ENCODE measurements at places on chromosomes 6 and 20. TPM values are rescaled to one million over a fixed set of nuclear protein-coding genes. Genes with fewer than 3 reads are reported as not detected.

DNA sequence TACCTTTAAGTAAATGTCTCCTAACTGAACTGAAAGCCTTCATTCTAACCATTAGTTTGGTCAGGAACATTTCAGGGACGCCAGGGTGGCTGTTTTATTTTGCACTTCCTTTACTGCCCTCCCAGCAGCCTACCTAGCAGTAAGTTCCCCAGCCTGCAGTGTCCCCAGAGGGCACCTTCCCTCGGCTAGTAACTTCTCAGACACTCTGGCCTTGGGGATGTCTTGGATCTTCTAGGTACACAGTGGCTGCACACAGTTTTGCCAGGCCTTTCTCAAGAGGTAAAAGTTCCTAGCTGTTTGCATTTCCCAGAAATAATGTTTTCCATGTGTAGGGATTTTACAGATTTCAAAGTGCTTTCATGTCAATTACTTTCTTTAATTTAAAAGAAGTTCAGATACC, 378 bp upstream of the LAMA2 start:
- H3K36me3 ChIP-seq, result no peaks in the 10 kb centered on the region
- peak overlapping the region; percentile 42 for H3K4me3 ChIP-seq
- peak overlapping the region; percentile 51 for H3K27ac ChIP-seq
- no peaks in the 10 kb centered on the region for H3K4me1 ChIP-seq
- no peak for DNase-seq
- H3K27me3 ChIP-seq, result no peaks in the 10 kb centered on the region

GRCh38 chr6:154842833-154843232, 109.6 kb downstream of the SCAF8 start:
- H3K36me3 ChIP-seq, result no peaks in the 10 kb centered on the region
- no peak overlapping the region for H3K27ac ChIP-seq
- H3K4me1 ChIP-seq, result no peaks in the 10 kb centered on the region
- H3K4me3 ChIP-seq, result no peak overlapping the region
- no peaks in the 10 kb centered on the region for H3K27me3 ChIP-seq
- no peak for DNase-seq

DNA sequence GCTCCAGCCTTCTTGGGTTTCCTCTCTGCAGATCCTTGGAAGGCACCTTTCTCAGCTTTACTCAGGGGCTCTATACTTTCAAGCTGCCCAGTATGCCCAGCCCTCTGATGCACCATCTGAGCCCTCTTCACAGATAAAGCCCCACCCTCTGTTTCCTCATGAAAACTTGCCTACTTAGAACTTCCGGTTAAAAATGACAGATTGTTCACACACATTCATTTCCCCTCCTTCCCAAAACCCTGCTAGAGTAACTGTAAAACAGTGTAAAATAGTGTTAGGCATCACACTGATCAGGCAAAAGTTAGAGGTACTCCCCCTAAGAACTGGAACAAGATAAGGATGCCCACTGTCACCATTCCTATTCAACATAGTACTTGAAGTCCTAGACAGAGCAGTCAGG, 14.0 kb upstream of the GCM1 start:
- DNase-seq, result no peak
- H3K4me3 ChIP-seq, result no peak overlapping the region
- H3K27ac ChIP-seq, result no peak overlapping the region
- no peaks in the 10 kb centered on the region for H3K4me1 ChIP-seq
- H3K36me3 ChIP-seq, result no peaks in the 10 kb centered on the region

DNA sequence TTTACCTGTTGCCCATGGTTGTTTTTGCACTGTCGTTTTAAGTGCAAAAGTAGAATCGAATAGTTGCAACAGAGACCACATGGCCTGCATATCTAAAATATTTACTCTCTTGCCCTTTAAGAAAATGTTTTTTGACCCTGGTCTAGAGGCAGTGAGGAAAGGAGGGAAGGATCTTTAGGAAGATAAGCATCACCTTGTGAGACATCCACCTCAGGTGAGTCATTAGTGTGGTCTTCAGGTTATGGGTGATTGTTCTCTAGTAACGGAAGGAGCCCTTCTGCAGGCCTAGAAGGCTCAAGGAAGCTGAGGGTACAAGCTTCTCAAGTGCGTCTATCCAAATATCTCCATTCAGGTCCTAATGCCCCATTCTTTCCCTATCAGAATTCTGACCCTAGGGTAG, 6.6 kb upstream of the RAB44 start:
- no peak for DNase-seq
- no peaks in the 10 kb centered on the region for H3K27me3 ChIP-seq
- no peak overlapping the region for H3K4me3 ChIP-seq
- no peak overlapping the region for H3K27ac ChIP-seq
- no peaks in the 10 kb centered on the region for H3K4me1 ChIP-seq

- H3K27me3 ChIP-seq, result no peaks in the 10 kb centered on the region
- no peak overlapping the region for H3K4me3 ChIP-seq
- no peaks in the 10 kb centered on the region for H3K4me1 ChIP-seq
- DNase-seq, result no peak
These were observed 225.5 kb downstream of the TAF4 start for GRCh38 chr20:61839912-61840778.

DNA sequence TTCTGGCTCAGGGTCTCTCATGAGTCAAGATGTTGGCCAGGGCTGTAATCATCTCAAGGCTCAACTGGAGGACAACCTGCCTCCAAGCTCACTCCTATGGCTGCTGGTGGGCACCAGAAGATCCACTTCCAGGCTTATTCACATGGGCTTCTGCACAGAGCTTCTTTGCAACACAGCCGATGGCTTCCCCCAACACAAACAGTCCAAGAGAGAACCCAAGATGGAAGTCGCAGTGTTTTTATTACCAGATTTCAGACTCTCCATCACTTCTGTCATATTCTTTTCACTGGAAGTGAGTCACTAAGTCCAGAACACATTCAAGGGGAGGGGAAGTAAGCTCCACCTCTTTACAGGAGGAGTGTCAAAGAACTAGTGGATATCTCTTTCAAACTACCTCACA, 75.5 kb downstream of the CD164 start:
- no peaks in the 10 kb centered on the region for H3K4me1 ChIP-seq
- H3K27ac ChIP-seq, result no peak overlapping the region
- no peak overlapping the region for H3K4me3 ChIP-seq

DNA sequence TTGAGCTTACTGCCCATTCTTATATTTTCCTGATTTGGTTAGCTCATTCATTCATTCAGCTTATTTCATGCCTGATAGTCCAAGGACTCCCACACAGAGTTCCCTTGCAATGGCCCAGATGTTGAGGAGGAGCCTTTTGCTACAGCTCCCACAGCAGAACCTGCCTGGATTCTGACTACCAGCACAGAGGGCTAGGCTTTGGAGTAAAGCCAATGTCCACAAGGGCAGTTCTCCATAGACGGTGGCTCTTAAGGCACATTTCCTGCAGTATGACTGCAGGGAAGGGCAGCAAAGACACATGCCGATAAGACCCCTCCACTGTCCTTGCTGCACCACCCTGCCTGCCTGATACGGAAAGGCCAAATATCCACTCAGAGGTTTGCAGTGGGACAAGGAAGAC, 112.3 kb upstream of the SYNDIG1 start:
- DNase-seq, result no peak
- H3K4me3 ChIP-seq, result no peak overlapping the region
- no peaks in the 10 kb centered on the region for H3K4me1 ChIP-seq
- H3K27ac ChIP-seq, result no peak overlapping the region

Gene SYTL3
- 3.7 TPM for total RNA-seq

Gene MICB
- 1.9 TPM for total RNA-seq

Gene ASIP
- total RNA-seq, result not detected

Gene SLC13A3
- under 0.01 TPM for total RNA-seq

Gene ADGRB3
- total RNA-seq, result 8.7 TPM

Gene CPNE1
- 295 TPM for total RNA-seq

Gene MOG
- not detected for total RNA-seq

Gene ENPP4
- total RNA-seq, result 8.3 TPM

All from uterus (tissue), 4 donors.